ENCODE measurements at places on chromosomes 6 and 20.

DNA sequence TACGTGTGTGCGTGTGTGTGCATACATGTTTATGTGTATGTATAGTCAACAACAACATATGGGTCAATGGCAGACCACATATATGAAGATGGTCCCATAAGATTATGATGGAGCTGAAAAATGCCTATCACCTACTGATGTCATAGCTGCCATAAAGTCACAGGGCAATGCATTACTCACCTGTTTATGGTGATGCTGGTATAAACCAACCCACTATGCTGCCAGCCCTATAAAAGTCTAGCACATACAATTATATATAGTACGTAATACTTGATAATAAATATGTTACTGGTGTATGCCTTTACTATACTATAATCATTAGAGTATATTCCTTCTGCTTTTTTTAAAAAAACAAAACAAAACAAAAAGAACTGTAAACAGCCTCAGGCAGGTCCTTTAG lies 148.4 kb upstream of the ARID1B start:
- DNase-seq: no peak

GRCh38 chr20:59042151-59042795 lies at the start of gene PRELID3B:
PRELID3B (minus strand) TSS chr20:59042786; CDS start chr20:59042730, 56 bp downstream.
- DNase-seq: no peak

- DNase-seq: no peak
These were observed 28.2 kb upstream of the FABP7 start for GRCh38 chr6:122751326-122751725.

DNA sequence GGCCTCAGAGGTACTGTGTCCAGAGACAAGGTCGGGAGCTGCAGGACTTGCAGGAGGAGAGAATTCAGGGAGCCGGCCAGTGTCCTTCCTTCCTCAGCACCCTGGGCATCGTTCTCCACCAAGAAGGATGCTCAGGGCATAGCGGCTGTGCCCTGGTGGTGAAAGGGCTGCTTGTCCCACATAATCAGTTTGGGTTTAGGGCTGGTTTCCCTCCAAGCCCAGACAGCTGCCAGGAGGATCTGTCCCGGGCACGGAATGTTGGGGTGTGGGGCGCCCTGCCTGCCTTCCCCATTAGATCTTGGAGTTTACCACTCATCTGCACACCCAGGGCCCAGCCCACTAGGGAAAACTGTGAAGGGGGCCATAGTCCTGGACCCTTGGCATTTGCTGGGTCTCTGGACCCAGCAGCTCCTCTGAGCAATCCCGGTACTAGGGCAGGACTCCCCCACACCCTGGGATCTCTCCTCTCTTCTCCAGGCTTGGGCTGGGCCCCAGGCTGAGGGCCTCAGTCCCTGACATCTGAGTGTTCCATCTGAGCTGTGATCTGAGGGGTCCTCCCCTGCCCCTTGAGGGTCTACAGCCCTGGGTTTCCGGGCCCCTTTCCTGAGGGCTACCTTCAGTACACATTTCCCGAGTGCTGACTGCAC lies 18.6 kb upstream of the SPDEF start:
- no peak for DNase-seq

DNA sequence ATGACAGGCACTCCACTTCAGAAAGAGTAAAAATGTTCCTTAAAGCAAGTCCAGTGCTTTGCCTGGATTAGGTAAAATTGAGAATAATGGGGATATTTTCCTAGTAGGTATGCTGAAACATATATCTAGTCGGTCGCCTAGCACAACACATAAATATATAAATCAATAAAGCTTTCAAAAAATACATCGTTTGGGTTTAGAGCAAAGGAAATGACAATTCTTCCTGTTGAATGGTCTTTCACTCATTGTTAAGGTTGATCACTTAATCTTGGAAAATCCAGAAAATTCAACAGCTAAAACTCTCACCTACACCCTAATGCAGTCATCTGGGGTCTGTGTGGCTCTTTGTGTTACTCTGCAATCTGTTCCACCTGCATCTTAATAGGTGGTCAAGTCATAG lies 13.9 kb downstream of the HAO1 start:
- no peak for DNase-seq

GRCh38 chr20:34047010-34047687 lies 53.4 kb downstream of the RALY start:
- DNase-seq: no peak

- DNase-seq: no peak
These were observed 2.9 kb downstream of the STX11 start for GRCh38 chr6:144153260-144153659.

GRCh38 chr6:163860287-163861081 lies 446.0 kb downstream of the QKI start:
- DNase-seq: no peak

GRCh38 chr6:135231469-135231844 lies 50.3 kb downstream of the MYB start:
- no peak for DNase-seq

GRCh38 chr6:53059648-53060589 lies 5.3 kb upstream of the FBXO9 start:
- no peak for DNase-seq

DNA sequence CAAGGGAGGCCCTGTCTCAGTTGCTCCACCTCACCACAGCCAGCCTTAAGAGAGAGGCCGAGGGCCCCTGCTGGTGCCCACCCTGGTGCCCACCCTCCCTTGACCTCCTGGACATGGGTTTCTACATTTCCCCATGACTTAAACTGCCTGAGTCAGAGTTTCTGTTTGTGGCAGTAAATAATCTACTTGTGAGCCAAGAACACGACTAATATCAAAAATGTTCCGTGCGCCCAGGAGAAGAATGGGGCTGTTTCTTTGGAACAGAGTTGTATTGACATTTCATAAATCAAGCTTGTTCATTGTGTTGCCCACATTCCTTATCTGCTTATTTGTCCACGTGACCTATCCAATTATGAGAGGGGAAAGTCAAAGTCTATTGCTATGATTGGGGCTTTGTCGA lies 143.5 kb downstream of the ANKRD60 start:
- DNase-seq: no peak

DNA sequence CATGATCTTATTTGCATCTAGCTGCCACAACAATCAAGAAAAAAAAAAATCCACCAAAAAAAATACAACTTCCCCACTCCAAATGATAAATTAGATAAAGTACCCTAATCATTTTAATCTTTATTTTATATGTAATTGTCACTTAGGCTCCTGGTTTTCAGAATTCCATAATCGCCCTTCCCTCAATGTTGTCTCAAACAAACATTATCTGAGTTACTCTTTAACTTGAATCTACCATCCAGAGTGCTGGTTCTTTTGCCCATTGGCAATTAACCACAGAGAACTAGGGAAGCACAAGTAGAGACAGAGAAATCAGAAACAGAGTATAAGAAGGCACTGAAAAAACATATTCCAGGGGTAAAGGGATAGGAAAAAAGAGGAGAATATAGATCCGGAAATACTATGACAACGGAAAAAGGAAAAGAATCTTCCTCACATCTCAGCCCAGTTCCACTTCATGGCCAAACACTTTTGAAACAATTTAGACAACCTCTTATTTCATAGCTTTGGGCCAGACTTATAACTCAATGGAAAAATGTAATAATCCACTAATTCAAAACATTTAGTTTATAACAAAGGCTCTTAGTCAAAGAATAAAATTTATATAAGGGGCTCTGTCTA lies 861 bp upstream of the NHSL1 start:
- DNase-seq: no peak

DNA sequence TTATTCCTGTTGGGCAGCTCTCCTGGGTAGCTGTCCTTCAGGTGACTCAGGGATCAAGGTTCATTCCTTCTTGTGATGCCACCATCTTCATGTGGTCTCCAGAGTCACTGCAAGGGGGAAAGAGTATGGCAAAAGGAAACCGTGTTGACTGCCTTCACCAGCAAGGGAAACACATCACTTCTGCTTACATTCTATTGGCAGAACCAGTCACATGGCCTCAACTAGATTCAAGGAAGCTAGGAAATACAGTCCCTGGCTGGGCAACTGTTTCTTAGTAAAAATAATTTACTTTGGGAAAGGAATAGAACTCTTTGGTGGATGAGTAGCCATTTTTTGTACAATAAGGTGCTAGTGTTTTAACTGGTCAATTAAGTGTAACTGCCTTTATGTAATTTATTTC lies 5.3 kb downstream of the ANKRD6 start:
- DNase-seq: no peak

DNA sequence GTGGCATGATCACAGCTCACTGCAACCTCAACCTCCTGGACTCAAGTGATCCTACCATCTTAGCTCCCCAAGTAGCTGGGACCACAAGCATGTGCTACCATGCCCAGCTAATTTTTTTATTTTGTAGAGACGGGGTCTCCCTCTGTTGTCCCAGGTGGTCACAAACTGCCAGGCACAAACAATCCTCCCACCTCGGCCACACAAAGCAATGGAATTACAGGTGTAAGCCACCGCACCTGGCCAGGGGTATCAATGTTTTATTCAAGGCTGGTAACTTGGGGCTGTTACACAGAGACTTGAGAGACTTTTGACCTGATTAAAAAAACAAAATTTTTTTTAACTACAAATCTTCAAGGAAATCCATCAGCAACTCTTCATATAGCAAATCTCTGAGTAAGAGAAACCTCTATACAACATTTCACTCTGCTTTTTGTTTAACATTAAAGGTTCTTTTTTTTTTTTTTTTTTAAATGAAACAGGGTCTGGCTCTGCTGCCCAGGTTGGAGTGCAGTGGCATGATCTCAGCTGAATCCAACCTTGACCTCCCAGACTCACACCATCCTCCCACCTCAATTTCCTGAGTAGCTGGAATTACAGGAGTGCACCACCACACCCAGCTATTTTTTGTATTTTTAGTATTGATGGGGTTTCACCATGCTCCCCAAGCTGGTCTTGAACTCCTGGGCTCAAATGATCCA lies 5.9 kb downstream of the EIF2S2 start:
- DNase-seq: no peak

DNA sequence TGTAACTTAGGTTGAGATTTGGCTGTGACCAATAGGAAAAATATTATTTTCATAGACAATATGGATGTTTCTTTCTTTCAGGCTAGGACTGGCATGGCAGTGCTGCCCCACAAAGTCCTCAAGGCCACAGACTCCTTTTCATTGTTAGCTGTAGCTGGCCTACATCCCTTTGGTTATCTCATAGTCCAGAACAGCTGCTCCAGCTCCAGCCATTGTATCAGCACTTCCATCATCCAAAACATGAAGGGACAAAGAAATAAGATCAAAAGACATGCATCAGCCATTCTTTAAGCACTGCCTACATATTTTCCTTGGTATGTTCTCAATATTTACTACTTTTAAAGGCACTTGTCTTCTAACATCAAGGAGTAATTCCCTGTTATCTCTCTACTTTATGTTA lies 73.0 kb downstream of the ZDHHC14 start:
- no peak for DNase-seq

DNA sequence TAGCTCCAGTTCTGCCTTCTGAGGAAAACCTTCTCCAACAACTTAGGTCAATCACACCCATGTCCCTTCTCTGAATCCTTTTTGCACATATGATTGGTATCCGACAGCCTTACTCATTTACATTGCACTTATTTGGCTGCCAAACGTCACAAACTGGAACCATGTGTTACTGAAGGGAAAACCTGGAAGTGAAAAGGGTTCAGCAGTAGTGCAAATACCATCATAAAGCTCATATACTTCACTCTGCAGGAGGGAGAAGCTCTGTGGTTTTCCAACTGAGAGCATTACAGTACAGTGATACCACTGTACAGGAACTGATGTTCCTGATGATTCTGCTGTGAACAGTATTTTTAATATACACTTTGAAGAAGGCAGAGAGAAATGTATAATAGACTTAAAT lies 87.8 kb downstream of the SLC16A10 start:
- DNase-seq: no peak

DNA sequence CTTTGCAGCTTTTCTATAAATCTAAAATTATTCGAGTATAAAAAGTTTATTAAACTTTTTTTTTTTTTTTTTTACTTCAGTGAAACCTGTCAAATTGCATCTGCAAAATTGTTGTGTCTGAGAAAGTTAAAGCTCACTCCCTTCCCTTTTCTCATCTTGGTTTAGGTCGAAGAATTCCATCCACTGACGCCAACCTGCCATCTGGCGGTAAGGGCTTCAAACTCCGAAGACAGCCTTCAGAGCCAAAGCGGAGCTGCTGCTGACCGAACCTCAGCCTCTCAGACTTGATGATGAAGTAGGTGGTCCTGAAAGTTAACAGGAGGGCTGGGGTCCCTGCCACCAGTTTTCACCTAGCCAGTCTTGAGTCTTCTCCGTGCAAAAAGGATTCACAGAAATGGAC lies 29.6 kb upstream of the VAPB start:
- DNase-seq: no peak

DNA sequence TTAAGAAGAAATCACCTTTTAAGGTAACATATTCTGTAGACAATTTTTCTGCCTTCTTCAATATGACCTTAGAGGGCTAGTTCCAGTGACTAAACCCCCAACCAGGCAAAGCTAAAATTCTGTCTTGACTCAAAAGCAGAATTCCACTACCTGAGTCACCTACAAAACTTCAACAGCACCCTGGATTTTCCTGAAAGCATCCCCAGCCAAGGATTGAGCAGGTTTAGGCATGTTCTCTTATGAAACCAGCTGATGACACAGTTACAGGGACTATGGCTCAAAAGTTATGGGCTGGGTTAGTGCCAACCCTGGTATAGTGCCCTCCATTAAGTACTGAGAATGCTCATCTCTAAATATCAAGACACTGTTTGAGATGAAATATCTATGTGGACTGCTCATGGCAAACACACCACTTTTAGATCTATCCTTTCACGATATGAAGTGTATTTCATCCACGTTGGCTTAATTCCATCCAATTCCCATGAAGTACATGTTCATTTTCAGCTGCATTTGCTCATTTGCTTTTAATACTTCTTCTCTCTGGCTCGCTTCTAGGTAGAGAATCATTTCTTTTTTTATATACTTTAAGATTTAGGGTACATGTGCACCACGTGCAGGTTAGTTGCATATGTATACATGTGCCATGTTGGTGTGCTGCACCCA lies 53.6 kb upstream of the TNFAIP3 start:
- DNase-seq: no peak

DNA sequence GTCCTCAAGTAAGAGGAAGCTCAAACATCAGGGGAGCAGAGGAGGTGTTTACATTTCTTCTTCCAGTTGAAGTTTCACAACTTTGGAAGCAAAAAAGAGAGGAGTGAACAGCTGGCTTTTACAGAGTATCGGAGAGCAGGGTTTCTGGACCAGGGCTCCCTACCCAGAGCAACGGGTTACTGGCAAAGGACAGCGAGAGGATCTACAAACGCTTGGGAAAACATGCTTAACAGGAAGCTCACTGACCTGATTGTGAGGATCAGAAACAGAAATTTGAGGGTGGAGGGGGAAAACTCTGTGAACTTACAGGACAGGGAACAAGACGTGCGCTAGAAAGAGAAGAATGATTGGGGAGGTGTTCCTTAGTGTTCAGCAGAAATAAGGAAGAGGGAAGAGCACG lies 85.7 kb upstream of the TAB2 start:
- no peak for DNase-seq
